T-helper 1 cell treated with Interleukin-12 subunit alpha and Interleukin-12 subunit beta and Interleukin-4 antibody, amounts not matched to agents 30 ng/mL and 1 ng/mL, for 36 hours (primary cell): ENCODE measurements at places on chromosomes 6 and 20. TPM values are rescaled to one million over a fixed set of nuclear protein-coding genes. Genes with fewer than 3 reads are reported as not detected.

Gene TCEA2
- total RNA-seq = 47.4 and 48.2 TPM in 2 replicates

Gene PPP1R16B
- total RNA-seq = 102 and 104 TPM in 2 replicates

Gene HLA-DRA
- 240 and 242 TPM in 2 replicates for total RNA-seq

Gene PRL
- not detected in 2 replicates for total RNA-seq

Gene TRIM40
- not detected in 2 replicates for total RNA-seq

Gene ZNF334
- total RNA-seq = 1.3 and 1.6 TPM in 2 replicates

Gene HUS1B
- 2.6 and 2.7 TPM in 2 replicates for total RNA-seq

Gene BNIP5
- total RNA-seq = 0.10 TPM in 1 of 2 replicates, not detected in the other

Gene PRSS16
- 0.25 and 0.54 TPM in 2 replicates for total RNA-seq

Gene SPTLC3
- 0.22 and 0.39 TPM in 2 replicates for total RNA-seq

Gene MEI4
- not detected in 2 replicates for total RNA-seq

Gene CYP24A1
- total RNA-seq = not detected in 2 replicates

Gene GSTA1
- not detected in 2 replicates for total RNA-seq

Gene IMPG1
- total RNA-seq = not detected in 2 replicates

Gene SAYSD1
- total RNA-seq = 12.9 and 13.1 TPM in 2 replicates

Gene NUP43
- total RNA-seq = 68.3 and 70.4 TPM in 2 replicates
